Activated CD8-positive, alpha-beta memory T cell treated with anti-CD3 and anti-CD28 coated beads for 48 hours (primary cell): ENCODE measurements at places on chromosomes 5 and 9.

- no peak for DNase-seq
Measured at GRCh38 chr9:133691191-133691590, 47.0 kb downstream of the SARDH start.

DNA sequence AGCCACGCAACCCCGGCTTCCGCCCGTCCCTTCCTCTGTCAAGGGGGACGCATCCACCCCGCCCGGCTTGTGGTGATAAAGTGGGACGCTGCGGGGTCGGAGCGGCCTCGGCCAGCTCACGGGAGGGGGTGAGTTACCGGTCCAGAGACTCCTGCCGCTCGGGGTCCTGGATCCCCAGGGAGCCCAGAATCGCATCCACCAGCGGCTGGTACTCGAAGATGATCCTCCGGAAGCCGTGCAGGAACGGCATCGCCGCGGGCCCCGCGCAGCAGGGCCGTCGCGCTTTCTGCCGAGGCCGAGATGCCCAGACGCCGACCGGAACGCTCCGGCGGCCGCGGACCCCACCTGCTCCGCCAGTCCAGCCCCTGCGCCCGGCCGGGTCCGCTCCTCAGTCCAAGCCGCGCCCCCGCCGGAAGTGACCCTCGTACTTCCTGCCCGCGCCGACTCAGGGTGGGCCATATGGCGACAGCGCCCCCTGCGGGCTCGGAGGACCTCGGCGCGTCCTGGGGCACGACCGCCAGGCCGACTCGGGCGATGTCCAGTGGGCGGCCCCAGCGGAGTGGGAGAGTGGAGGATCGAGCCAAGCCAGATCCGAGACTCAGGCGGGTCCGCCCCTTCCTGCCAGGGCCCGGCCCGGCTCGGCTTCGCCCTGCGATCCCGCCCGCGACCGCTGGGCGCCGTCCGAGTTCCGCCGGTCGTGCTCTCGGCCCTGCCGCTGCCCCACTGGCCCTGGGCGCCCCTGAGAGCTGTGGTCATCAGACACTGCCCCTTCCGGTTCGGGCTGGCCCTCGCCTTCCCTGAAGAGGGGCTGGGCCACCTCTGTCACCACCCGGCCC is at the start of gene ASB6:
Gene ASB6, minus strand, starts transcription at position 402 of the 836 bp plus-strand sequence. Its CDS starts 152 bp downstream, at position 250.
- DNase-seq = peak; percentile 97

DNA sequence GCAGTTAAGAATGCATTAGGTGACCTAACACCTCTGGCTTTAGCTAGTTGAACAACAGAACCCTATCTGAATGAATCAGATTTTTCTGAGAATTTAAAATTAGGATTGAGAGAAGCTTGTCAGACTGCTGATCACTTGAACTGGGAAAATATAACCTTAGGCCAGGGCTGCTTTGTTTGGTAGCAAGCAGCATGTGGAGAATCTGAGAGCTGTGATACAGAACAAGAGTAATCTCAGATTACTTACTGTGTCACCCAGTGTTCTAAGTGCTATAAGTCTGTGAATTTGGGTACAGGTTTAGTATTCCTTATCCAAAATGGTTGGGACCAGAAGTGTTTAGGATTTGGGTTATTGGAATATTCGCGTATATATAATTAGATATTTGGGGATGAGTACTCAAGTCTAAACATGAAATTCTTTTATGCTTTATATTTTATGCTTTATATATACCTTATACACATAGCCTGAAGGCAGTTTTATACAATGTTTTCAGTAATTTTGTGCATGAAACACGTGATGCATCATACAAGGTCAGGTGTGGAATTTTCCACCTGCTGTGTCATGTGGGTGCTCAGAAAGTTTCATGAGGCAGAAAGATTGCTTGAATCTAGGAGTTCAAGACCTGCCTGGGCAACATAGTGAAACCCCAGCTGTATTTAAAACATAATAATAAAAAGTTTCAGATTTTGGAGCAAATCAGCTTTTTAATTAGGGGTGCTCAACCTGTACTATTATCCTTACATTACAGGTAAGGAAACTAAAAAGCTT is 8.3 kb upstream of the CHD1 start:
- no peak for DNase-seq

DNA sequence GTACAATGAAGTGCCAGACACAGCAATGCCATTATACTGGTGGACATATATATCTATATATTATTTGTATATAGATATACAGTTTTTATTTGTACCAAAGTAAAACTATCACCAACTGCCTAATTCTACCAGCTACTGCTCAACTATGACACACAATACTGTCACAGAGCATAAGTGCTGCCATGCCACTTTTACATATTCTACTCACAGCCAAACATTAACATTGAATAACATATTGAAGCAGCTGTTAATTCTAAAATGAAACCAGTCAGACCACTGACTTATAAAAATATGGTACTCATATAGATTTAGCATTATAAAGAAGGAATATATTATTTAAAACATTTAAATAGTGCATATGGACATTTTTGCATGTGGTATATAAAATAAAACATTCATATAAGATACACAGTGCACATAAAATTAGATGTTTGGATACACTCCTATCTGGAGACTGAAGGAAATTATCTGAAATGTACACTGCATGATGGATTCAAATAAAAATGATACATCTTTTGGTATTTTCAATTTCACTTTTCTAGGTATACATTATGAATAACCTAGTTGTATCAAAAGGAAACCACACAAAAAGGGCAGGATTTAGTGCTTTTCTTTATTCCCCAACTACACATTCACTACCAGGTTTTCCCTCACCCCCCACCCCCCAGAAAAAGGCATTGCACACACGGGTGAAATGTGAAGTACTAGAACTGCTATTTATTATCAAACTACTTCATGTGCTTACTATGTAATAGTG is 48.9 kb downstream of the PKD2L2 start:
- DNase-seq = no peak

- no peak for DNase-seq
Measured at GRCh38 chr5:142605611-142606010, 80.3 kb downstream of the FGF1 start.

DNA sequence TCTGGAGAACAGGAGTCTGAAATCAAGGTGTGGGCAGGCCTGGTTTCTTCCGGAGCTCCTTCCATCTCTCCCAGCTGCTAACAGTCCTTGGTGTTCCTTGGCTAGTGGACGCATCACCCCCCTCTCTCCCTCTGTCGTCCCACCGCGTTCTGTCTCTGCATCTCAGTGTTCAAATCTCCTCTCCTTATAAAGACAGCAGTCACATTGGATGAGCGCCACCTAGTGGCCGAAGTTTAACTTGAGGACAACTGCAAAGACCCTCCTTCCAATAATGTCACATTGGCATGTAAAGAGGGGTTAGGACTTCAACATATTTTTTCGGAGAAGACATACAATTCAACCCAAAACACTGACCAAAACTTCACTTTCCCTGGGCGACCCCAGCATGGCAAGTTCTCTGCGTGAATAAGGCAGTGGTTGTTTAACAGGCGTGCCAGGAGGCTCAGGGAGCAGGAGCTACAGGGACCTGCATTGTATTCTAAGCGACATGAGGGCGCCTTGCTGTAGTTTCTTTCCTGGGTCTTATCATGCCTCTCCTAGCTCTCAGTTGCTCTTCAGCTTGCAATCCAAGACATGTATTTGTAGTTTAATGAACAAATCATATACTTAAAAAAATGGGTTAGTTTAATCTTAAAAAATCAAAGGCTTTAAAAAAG is 27.9 kb upstream of the BASP1 start:
- peak; percentile 11 for DNase-seq

DNA sequence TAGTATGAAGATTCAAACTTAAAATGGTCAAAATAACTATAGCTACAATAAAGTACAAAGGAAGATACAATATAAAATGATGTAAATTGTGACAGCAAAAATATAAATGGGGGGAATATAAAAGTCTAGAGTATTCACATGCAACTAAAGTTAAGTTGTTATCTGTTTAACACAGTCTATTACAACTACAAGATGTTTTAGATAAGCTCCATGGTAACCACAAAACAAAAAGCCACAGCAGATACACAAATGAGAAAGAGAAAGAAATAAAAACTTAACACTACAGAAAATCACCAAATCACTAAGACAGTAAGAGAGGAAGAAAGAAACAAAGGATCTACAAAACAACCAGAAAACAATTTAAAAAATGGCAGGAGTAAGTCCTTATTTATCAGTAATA is 17.0 kb upstream of the SH3TC2 start:
- DNase-seq = no peak

DNA sequence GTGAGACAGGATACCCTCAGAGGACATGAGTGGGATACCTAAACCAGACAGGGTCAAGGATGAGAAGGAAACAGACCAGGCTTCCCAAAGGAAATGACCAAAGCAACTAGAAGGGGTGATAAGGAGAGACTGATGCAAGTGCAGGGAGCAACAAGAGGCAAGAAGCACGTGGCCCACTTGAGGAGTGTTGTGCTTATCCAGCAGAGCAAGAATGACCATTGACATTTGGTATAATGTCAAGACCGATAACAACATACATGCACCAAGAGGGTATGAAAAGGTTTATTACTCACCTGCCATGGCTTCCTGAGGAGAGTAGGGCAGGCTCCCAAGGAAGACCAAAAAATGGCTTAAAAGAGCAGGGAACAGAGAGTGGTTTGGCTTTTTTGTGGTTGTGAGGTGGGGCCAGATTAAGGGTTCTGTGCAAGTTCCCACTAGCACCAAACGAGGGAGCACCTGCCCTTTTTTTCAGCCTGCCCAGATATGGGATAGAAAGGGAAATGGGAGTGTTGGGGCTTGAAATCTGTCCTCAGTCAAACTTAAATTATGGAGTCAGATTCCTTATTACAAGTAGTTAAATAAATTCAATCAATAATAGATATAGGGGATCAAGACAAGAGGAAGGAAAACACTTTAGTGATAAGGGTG is 513.6 kb downstream of the RASEF start:
- no peak for DNase-seq

DNA sequence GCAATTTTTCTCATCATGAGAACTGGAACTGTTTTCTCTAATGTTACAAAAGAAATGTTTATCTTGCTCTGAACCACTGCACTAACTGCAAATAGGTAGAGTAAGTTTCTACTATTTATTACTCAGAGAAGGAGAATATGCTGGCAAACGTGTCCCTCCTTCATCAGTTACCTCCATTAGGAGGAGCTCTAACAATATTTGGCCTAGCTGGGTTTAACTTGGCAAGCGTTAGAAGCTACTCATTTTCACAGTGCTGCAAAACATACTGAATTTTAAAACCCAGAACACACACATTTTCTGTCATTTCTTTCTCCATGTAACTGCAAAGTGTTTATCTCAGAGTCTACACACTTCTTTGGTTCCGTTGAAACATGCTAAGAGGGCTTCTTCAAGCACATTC is 101.0 kb upstream of the GABRG2 start:
- no peak for DNase-seq

DNA sequence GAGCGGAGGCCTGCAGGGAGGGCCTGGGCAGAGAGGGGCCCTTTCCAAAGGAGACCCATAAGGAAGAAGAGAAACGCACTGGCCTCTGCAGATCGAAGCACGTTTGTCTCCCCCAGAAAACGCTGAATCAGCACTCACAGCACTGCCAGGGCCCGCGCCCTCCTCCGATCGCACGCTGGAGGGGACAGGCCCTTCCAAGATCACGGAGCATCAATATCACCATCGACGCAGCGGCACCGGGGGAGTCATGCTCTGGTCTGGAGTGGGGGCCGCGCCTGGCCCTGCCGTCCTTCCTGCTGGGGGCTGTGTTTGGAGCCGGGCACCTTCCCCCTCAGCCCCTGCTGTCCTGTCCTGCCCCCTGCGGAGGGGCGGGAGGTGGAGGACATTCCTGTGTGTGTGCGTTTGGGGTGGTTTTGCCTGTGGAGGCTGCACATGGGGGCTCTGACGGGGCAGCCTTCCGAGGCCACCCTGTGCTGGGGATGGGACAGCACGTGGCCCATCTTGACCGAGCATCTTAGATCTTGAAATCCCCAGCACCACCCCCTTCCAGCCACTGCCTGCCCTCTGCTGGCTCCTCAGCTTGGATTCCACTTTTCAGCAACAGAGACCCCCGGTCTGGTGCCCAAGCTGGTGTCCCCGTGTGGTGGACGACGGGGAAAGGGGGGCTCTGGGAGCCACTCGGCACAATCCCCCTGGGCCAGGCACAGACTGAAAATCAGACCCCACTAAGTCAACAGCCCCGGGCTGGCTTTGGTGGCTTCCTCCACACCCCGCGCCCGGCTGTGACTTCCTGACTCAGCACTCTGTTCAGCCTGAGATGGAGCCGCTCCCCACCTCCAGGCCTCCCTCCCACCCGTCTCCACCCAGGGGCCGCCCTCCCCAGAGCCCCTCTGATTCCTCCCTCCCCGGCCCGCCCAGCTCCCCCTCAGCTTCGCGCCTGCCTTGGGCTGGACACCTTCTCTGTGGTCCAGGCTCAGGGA is 8.3 kb downstream of the TMEM250 start:
- no peak for DNase-seq

DNA sequence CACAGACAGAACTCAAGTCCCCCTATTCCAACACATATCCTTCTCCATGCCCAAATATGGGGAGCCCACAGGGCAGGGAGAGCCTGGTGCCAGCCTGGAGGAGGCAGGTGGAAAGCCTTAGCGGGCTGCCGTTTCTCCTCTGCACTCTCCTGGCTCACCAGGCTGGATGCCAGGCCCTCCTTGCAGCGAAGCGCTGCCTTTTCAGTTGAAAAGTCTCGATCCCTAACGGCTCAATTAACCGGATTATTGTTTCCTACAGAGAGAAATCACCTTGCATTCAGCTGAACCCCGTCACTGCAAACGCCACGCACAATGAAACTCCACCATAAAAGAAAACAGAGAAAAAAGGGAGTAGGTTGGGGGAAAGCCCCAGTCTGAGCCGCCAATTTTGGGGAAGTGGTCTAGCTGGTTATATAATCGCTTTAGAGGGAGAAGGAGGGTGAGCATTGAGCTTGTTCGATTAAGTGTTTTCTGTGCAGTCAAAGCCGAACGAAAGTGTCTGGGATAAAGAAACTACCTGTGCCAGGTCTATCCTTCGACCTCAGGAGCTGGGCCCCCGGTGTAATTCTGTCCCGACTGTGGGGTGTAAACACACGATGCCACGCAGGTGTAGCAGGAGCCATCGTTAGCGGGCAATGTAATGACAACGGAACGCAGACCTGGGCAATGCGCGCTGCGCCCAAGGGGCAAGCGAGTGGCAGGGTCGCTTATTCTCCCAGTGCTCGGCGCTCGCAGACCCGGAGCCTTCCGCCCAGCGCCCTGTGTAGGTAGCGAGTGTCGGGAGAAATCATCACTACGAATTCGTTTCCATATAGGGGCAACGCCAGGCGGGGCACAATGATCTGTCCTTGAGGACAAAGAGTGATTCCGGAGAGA is 3.8 kb downstream of the BARHL1 start:
- DNase-seq = no peak

- DNase-seq = no peak
Measured at GRCh38 chr9:4425319-4426045, 64.8 kb upstream of the SLC1A1 start.

DNA sequence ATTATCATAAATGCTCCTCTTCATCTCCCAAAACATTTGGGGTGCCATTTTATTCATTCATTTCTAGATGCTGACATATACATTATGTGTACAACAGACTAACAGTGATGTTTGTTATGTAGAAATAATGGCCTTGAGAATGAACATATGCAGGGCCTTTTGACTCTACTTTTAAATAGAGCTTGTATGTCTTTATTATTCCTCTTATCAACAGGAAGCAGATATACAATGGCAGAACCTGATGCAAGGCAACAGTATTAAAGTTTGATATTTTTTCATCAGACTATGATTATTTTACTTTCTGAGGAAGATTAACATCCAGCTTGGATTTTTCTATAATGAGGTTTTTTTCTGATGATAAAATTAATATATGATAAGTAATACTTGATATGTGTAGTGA is 44.1 kb downstream of the SNX18 start:
- DNase-seq = no peak
